Ovary (tissue), 10 donors: ENCODE measurements at places on chromosomes 1 and 21. TPM values are rescaled to one million over a fixed set of nuclear protein-coding genes. Genes with fewer than 3 reads are reported as not detected.

Gene CRP
- 1.5 TPM for total RNA-seq

Gene MIGA1
- 11.3 TPM for total RNA-seq

Gene ARMH1
- total RNA-seq, result 8.2 TPM

- DNase-seq, result no peak
- no peaks in the 10 kb centered on the region for H3K27me3 ChIP-seq
- H3K36me3 ChIP-seq, result no peaks in the 10 kb centered on the region
- no peak overlapping the region for H3K4me3 ChIP-seq
These were observed 6.8 kb upstream of the NFYC start for GRCh38 chr1:40684669-40685068.

DNA sequence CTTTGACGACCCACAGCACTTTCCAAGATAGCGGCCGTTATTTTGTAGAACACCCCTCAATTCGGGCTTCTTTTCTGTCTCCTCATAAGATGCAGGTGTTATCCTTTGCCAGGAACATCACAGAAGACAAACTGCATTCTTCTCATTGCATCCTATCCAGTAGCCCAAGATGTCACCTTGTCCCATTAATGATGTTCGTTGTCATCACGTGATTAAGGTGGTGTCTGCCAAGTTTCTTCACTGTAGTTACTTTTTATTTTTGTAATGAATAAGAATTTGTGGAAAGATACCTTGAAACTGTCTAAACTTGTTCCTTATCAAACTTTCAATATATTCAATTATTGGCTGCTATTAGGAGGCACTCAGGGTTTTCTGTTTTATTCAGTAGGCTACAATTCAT is 39.4 kb downstream of the GNG4 start:
- no peak overlapping the region for H3K4me3 ChIP-seq
- DNase-seq, result no peak
- no peak overlapping the region for H3K27ac ChIP-seq
- no peaks in the 10 kb centered on the region for H3K27me3 ChIP-seq
- no peaks in the 10 kb centered on the region for H3K36me3 ChIP-seq

GRCh38 chr1:228957535-228957934 is 222.3 kb downstream of the RHOU start:
- H3K27ac ChIP-seq, result no peak overlapping the region
- H3K27me3 ChIP-seq, result no peaks in the 10 kb centered on the region
- H3K36me3 ChIP-seq, result no peaks in the 10 kb centered on the region
- H3K4me3 ChIP-seq, result no peak overlapping the region

DNA sequence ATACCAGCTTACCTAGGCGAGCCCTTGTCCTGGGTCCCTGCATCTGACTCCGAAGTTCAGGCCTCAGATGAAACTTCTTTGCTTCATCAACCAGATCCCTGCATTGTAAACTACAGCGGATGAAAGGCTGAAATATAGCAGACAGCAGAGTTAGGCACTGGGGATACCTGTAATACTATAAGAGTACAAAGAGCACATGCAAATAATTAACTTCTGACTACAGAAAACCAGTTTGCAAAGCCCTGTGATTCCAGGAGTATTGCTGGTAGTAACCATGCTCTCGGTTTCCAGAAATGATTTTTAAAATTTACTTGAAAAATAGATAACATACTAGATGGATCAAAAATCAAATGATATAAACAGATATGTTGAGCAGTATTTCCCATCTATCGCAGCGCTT is 18.0 kb downstream of the KLHL12 start:
- no peak for DNase-seq
- no peak overlapping the region for H3K27ac ChIP-seq
- no peaks in the 10 kb centered on the region for H3K27me3 ChIP-seq

DNA sequence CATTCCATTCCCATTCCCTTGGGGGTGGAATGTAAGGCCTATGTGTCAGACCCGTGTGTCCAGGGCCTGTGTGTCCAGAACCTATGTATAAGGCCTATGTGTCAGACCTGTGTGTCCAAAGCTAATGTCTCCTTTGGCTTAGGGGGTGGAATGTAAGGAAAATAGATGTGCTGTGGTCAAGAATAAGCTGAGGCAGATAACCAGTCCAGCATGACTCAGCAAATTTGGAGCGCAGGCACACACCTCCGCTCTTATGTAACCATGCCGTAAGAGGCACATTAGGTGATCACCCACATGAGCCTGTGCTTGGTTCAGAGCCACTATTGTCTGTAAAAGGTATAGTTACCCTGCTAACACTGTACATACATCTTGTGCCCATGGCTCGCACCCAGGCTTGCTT is 150.8 kb upstream of the SGIP1 start:
- DNase-seq, result no peak
- no peak overlapping the region for H3K4me3 ChIP-seq
- H3K27me3 ChIP-seq, result no peaks in the 10 kb centered on the region

GRCh38 chr21:34131586-34131985 is 58.2 kb downstream of the MRPS6 start:
- peaks cover 29% of the 10 kb centered on the region for H3K4me1 ChIP-seq
- H3K27me3 ChIP-seq, result no peaks in the 10 kb centered on the region
- H3K4me3 ChIP-seq, result no peak overlapping the region

DNA sequence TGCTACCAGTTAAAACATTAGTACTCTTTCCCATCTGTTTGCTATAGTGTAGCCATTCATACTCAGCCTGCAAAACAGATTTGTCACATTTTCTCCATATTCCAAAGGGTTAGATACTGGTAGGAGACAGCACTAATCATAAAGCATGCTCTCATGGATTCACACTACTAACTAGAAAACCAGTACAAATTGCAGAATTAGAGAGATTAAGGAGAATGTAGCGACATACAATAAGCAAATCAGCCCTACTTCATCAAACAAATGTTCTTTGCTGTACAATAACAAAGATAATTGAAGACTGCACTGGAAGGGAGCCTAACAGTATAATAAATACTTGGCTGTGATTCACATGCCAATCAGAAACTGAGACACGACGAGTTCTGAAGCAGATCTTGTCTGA is 368.0 kb upstream of the PRMT6 start:
- H3K27ac ChIP-seq, result no peak overlapping the region
- no peaks in the 10 kb centered on the region for H3K4me1 ChIP-seq
- DNase-seq, result no peak
- H3K36me3 ChIP-seq, result no peaks in the 10 kb centered on the region
- no peak overlapping the region for H3K4me3 ChIP-seq

GRCh38 chr1:30321996-30322858 is 401.2 kb downstream of the MATN1 start:
- no peak overlapping the region for H3K27ac ChIP-seq
- H3K36me3 ChIP-seq, result no peaks in the 10 kb centered on the region
- H3K4me1 ChIP-seq, result no peaks in the 10 kb centered on the region
- DNase-seq, result no peak
- H3K4me3 ChIP-seq, result no peak overlapping the region

- no peak overlapping the region for H3K27ac ChIP-seq
- H3K4me1 ChIP-seq, result no peaks in the 10 kb centered on the region
- H3K27me3 ChIP-seq, result no peaks in the 10 kb centered on the region
- no peaks in the 10 kb centered on the region for H3K36me3 ChIP-seq
These were observed 2.2 kb upstream of the HAO2 start for GRCh38 chr1:119366424-119366823.

- H3K27me3 ChIP-seq, result no peaks in the 10 kb centered on the region
- peaks cover 12% of the 10 kb centered on the region for H3K4me1 ChIP-seq
- no peak overlapping the region for H3K27ac ChIP-seq
- H3K36me3 ChIP-seq, result no peaks in the 10 kb centered on the region
- no peak overlapping the region for H3K4me3 ChIP-seq
These were observed 4.9 kb downstream of the CGN start for GRCh38 chr1:151516031-151516511.

GRCh38 chr1:233342086-233342485 is 14.6 kb downstream of the MAP3K21 start:
- H3K27me3 ChIP-seq, result no peaks in the 10 kb centered on the region
- no peak overlapping the region for H3K4me3 ChIP-seq
- H3K36me3 ChIP-seq, result no peaks in the 10 kb centered on the region
- DNase-seq, result no peak
- H3K4me1 ChIP-seq, result no peaks in the 10 kb centered on the region

DNA sequence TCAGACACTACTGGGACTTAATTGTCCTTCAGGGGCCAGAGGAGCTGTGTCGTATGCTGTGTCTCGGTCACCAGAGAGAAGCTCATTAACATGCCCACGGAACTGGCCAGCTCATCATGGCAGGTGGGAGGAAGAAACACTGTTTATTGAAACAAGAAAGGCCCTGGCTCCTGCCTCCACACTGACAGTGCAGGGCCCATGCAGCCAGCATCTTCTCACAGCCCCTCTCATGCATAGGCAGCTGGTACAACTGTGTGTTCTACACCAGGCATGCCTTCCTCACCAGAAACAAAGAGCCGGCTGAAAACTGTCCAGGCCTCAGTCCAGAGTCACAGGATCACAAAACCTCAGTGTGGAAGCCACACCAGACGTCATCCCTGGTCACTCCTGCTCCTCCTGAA is 106.0 kb downstream of the UBE2U start:
- no peaks in the 10 kb centered on the region for H3K36me3 ChIP-seq
- DNase-seq, result no peak
- H3K4me3 ChIP-seq, result no peak overlapping the region
- no peak overlapping the region for H3K27ac ChIP-seq

DNA sequence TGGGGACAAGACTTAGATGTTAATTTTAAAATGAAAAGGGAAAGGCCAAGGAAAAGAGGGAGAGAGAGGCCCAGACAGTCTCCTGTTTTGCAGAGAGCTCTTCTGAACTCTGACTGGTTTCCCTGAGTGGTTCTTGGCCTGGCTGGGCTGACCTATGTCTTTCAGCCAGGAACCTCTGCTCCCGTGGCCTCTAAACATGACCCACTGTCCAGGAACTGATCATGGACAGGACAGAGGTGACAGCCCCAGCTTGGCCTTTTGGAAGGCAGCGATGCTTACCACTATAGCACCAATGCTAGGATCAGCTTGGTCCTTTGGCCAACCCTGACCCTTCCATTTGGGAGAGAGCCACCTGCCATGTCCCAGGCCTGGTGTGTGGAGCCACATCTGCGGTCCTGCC is 55.2 kb downstream of the PRDM16 start:
- peak overlapping the region; percentile 85 for H3K27ac ChIP-seq
- no peak for DNase-seq
- H3K4me1 ChIP-seq, result peaks cover 43% of the 10 kb centered on the region
- H3K4me3 ChIP-seq, result no peak overlapping the region
- H3K27me3 ChIP-seq, result no peaks in the 10 kb centered on the region
